ENCODE measurements at places on chromosomes 5 and 9.

GRCh38 chr5:140548791-140549190, 1.3 kb downstream of the EIF4EBP3 start:
- DNase-seq = no peak

GRCh38 chr5:73592551-73592950, 27.0 kb downstream of the UTP15 start:
- no peak for DNase-seq

DNA sequence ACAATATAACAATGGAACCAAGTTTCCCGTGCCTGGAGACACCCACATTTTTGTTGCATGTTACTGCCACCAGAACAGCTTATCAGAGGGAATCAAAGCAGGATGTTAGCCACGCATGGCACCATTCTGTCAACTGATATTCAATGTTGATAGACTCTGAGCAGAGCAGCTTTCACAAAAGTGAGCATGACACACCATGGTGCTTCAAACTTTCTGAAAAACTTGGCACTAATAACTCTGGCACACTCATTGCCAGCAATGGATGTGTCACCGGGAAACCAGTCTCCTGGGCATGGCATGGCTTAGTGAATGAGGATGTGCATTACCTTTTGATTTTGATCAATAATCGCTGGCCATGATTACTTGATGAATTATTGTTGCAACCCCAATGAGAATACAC, 19.7 kb downstream of the NIPSNAP3B start:
- DNase-seq = no peak

DNA sequence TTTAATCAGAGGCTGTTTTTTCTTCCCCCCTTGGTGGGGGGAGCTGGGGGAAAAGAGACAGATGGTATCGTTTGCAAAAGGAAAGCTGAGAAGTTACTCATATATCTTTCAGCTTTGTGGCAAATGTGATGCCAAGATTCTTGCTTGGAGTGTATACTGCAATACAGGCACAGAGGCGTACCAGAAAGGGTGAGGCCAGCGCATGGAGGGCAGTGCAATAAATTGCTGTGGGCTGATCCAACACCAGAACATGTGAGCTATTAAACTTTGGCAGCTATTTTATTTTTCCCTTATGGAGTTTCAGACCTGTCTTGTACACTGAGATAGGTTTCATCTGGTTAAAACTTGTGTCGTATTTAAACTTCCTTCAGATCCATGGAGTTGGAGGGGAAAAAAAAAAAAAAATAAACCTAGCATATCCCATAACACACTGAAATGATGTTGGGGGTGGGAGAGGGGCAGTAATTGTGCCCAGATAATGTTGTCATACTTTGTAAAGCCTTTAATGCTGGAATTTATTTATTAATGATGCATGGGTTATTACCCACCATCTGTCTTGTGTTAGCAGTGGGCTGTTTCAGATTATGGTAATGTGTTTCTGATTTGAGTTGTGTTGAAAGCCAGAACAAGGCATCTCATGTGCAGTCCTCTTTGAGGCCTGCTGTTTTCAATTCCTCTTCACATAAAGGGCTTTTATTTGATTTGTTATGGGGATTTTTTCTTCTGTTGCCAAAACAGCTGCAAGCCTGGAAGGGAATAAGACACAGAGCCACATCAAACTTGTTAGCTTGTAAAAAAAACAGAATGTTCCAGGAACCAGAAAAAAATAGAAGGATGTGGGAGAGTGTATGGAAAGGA, 891.3 kb downstream of the TLE1 start:
- no peak for DNase-seq

DNA sequence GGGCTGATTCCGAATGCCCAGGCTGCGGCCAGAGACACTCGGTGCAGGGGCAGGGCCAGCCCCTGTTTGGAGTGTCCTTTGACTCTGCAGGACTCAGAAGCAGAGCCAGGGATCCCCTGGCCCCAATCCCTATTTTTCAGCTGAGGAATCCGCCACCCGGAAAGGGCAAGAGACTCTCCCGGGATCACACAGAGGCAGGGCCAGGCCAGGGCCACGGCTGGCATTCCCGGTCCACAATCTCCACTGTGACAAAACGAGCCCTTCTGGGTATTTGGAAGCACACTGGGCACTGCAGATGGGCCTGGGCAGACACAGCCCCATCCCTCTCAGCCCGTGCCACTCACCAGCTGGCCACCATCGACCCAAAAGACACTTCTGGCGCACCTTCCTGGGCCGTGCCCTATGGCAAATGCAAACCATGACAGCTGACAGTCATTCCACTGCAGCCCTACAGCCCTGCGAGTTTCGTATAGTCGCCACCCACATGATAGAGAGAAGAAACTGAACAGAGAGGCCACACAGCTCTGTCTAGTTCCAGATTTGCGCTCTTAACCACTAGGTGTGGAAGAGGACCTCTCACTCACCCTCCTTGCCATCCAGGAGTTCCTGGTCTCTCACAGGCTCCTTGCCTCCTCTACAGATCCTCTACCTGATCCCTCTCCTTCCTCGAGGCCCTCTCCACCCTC, 13.3 kb downstream of the NR5A1 start:
- DNase-seq = no peak

GRCh38 chr9:12813960-12814876, 39.4 kb downstream of the LURAP1L start:
- peak; percentile 92 for DNase-seq

- peak; percentile 91 for DNase-seq
These were observed 5.4 kb downstream of the GOLM1 start for GRCh38 chr9:86093788-86094555.

DNA sequence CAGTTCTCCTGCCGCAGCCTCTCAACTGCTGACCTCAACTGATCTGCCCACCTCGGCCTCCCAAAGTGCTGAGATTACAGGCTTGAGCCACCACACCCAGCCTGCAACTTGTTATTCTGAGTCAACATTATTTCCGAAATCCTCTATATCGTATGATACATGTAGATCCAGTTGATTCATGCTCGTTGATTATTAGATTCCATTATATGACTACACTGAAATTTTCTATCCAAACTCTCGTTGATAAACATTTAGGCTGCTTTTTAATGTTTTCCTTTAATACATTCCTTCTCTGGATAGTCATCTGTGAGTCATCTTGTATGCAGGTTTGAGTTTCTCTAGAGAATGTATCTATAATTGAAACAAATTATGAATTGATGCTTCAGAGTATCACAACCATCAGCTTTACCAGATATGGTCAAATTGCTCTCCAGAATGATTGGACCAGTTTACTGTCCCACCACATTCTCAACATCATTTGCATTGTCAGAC, 4.1 kb downstream of the CDK7 start:
- no peak for DNase-seq

- no peak for DNase-seq
These were observed 51.3 kb downstream of the SLC22A5 start for GRCh38 chr5:132420706-132421272.

DNA sequence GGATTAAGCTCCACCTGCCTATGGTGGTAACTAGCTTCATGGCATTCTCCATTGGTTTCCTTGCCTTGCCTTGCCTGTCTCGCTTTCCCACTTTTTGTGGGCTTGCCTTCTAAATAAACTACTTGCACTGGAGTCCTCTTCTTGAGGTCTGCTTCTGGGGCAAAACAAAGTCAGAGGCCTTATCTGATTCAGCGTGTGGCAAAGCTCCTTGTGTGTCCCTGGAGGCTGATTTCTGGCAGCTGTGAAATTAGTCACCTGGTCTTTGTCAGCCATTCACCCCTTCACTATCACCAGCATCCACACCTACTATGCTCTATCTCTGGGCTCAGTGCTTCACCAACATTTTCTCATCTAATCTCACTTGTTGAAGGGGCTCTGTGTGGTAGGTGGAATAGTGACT, 176.2 kb downstream of the SEC61B start:
- no peak for DNase-seq

DNA sequence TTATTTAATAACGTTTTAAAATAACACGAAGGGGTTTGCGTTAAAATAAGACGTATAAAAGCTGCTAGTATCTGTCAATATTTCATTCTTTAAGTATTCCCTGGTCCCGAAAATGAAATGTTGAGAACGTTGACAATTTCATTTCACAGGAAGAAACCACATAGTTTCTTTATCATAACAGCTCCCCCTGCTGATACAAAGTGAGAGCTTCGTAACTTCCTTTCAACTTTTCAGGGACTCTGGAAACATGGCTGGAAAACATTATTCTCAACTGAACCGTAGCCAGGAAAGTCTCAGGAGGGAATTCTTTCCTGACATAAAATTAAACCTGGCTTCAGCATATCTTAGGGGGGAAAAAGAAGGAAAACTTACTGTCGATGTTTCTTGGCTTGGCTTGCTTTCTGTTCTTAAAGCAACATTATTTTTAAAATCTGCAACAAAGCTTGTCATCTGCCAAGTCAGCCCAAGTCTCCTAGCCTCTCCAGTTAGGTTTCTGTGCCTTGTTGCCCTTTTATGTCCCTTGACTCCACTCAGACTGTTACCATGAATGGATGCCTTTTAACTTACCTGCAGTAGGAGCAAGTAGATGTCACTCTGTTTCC, 122.9 kb upstream of the DAB2 start:
- peak; percentile 88 for DNase-seq
